Activated CD4-positive, alpha-beta T cell treated with anti-CD3 and anti-CD28 coated beads, Interleukin-2, amount 50 U/mL, for 4 hours (primary cell): ENCODE measurements at places on chromosomes 6 and 20.

DNA sequence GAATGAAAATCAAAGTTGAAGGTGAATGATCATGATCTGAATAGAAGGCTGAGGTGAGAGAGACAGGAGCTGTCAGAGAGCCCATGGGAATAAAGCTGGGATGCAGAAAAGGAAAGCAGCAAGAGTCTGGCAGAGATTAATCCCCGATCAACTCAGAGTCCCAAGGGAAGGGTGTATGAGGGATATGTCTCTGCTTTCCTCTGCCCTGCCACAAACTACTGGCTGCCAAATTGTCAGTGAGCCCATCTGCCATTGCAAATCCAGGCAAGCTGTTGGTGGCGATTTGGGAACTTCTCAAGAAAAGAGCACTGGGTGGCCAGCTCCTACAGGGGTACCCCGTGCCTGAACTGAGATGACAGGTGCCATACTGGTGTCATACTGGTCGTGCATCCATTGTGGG lies 705.5 kb upstream of the MAN1A1 start:
- no peak for DNase-seq

- no peak for DNase-seq
These were observed 355.1 kb upstream of the ADGRB3 start for GRCh38 chr6:68279793-68280557.

GRCh38 chr6:55826941-55827340 lies 48.4 kb downstream of the BMP5 start:
- no peak for DNase-seq

DNA sequence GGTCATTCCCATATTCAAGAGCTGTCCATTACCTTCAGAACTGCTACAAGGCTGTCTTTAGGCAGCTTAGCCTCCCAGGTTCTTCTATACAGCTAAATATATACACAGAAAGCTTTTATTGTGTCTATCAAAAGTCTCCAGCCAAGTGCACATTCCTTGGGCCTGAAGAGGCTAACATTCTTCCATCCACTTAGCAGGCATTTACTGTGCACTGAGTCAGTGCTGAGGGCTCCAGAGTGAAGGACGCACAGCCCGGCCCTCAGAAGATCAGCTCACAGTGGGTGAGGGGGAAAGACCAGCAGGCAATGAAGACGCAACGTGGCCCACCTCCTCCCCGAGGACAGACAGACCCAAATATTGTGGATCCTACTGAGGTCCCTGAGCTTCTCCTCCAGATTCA lies 569.9 kb downstream of the CDH26 start:
- DNase-seq = no peak

- DNase-seq = no peak
These were observed 5.1 kb downstream of the PRRT1 start for GRCh38 chr6:32146687-32147086.

- DNase-seq = no peak
These were observed 524.3 kb downstream of the PRKN start for GRCh38 chr6:162203287-162203686.

DNA sequence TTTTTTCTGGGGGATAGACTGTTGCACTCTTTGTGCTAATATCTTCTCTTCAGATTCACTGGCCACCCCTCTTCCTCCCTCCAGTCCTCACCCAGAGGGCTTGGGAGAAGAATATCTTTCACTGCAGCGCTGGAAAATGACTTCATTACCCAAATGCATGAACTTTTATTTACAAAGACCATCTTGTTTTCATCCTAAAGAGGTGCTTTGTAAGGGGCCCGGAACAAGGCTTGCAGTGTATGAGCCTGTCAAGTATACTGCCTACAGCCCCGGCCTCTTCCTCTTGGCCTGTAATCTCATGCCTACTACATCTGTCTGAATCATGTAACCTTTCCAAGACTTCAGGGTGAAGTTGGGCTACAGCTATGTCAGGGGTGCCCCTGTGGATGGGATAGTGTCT lies 554 bp upstream of the LAMA4 start:
- DNase-seq = no peak

DNA sequence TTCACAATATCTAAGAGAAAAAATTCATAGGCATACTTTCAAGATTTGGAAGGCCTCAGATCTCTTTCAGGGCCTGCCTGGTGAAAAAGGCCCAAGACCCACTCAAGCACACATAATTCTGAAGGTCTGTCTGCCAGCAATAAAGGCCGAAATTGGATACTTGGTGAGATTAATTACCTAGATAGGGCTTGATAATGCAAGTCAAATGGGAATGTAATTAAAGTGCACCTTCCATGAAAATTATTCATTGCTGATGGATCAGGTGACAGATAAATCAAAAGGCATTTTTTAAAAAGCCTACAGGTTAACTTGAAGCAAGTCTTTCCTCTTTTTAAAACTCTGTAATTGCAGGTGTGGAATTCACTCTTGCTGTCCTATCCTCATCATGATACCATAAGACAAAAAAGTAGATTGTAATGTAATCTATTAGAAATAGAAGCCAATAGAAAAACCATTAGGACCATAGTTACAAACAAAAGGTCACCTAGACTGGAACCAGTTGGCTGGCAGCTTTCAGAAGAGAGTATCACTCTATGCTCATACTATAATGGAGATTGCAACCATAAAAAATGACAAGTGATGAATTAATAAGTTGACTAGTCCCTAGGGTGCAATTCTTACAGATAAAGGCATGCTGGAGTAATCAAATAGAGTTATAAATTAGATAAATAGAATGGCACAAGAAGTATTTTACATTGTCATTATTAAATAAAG lies 77.3 kb downstream of the EPHA7 start:
- no peak for DNase-seq

DNA sequence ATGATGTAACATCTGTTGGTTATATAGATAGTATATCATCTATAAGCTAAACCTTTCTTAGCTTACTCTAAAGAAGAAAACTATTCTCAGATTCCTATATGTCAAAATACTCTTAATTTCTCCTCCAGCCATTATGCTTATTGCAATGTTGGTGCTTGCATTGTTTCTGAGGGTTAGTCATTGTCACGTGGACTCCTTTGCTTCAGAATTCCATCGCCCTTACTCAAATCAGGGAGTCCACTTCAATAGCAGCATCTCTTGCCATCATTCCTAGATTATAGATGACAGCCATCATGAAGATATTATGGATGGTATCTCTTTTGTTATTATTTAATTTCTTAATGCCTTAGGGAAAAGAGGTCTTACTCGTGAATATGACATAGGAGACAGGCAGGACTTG lies 776.1 kb downstream of the TENT5A start:
- no peak for DNase-seq

GRCh38 chr20:41428285-41428684 lies 61.7 kb upstream of the EMILIN3 start:
- DNase-seq = no peak

DNA sequence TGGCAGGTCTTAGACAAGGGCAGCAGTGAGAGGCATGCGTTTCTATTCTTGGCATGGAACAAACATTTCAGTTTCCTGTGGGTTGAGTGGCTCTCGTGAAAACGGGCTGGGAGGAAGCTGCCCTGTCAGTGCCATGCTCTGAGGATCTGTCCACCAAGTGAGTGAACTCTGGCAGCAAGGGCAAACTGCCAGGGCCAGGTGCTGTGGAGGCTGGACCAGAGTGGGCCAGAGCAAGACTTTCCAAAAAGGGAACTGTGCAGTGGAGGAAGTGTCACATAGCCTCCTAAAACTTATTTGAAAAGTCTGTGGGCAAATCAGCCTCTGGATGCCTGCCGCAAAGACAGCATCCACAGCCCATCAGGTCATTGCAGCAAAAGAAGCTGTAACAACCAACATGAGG lies 44.2 kb upstream of the TAB2 start:
- DNase-seq = no peak

GRCh38 chr20:51389543-51390264 lies 152.8 kb downstream of the NFATC2 start:
- no peak for DNase-seq

DNA sequence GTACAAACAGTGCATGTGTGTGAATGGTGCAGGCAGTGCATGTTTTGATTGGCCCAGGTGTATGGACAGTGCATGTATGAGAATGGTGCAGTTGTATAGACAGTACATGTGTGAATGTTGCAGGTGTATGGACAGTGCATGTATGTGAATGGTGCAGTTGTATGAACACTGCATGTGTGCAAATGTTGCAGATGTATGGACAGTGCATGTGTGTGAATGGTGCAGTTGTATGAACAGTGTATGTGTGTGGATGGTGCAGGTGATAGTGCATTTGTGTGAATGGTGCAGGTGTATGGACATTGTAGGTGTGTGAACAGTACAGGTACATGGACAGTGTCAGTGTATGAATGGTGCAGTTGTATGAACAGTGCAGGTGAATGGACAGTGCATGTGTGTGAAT lies 4.0 kb upstream of the KLHL31 start:
- no peak for DNase-seq

DNA sequence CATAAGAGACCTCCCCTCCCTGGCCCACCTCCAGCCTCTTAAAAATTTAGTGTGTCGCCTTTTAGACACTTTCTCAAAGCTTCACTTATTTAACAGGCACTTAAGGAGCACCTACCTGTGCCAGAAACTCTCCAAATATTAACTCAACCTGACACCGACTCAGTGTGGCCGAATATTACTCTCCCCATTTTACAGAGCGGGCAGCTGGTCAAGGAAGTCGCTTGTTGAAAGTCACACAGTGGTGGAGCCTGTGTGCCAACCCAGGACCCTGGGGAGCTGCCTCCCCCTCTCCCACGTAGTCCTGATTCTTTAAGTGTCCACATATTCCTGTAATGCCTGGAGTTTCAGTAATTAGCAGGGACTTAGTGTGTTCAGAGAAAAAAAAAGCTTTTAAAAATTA lies 1.0 kb upstream of the PMEPA1 start:
- no peak for DNase-seq

DNA sequence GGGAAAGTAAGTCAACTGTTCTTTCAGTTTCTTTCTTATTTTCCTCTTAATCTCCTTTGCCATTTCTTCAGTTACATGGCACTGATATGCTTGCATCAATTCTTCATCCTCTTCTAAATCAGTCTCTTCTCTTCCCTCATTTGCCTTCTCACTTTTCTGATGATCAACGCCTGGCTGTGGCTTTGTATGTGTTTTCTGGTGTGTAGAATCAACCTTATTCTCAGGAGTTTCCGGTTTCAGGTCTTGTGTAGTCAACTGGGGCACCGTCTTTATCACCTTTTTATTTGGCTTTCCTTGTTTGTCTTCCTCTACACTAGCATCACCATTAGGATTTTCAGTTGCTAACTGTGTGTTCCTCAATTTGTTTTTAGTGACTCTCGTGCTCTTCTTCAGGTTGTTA lies 31.6 kb downstream of the AHI1 start:
- no peak for DNase-seq

DNA sequence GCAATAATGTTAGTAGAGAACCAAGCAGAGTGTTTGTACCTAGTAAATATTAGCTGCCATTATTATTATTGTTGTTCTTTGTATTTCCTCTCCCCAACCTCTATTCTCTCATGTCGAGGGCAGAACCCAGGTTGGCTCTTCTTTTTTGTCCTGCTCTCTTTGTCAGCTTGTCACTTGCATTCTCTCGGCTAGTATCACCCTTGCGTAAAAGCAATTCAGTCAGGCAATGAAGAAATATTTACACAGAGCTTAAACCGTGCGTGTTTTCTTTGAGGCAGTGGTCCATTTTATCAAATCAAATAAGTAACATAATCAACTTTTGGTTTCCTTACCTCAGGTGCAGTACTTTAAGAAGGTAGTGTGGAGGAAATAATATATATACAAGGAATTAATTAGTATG lies 83.9 kb downstream of the TULP4 start:
- DNase-seq = no peak

- no peak for DNase-seq
These were observed 5.2 kb downstream of the NAPB start for GRCh38 chr20:23415959-23416583.

DNA sequence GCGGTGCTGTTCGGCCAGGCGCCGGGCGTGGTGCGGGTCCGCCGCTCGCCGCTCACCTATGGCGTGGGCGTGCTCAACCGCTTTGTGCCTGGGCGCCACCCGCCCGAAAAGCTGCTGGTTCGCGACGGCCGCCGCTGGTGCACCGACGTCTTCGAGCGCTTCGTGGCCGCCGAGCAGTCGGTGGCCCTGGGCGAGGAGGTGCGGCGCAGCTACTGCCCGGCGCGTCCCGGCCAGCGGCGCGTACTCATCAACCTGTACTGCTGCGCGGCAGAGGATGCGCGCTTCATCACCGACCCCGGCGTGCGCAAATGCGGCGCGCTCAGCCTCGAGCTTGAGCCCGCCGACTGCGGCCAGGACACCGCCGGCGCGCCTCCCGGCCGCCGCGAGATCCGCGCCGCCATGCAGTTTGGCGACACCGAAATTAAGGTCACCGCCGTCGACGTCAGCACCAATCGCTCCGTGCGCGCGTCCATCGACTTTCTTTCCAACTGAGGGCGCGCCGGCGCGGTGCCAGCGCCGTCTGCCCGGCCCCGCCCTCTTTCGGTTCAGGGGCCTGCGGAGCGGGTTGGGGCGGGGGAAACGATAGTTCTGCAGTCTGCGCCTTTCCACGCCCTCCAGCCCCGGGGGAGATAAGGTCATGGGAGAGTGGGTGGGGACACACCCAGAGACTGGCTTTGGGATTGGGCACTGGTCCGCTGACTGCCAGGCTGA lies 15.7 kb downstream of the ADISSP start:
- peak; percentile 54 for DNase-seq

GRCh38 chr6:32937230-32937633 lies 3.6 kb downstream of the HLA-DMB start:
- DNase-seq = no peak

- no peak for DNase-seq
These were observed 117.8 kb upstream of the KCNG1 start for GRCh38 chr20:51140671-51141070.

DNA sequence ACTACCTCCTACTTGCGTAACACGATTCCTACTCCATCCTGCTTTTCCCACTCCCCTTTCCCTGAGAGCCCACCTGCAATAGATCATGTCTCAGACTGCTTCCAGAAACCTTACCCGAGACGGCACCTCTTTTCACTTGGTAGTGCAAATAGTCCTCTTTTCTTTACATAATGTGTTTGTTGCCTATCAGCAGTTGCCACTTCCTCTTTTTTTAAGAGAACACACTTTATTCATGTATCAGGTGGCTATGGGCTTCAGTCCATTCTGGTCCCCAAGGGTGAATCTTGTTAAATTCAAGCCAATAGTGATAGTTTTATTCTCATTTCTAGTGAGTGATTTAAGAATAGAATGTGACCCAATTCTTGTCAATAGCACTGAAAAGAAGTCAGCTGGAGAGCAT lies 57.7 kb upstream of the FERMT1 start:
- DNase-seq = no peak

DNA sequence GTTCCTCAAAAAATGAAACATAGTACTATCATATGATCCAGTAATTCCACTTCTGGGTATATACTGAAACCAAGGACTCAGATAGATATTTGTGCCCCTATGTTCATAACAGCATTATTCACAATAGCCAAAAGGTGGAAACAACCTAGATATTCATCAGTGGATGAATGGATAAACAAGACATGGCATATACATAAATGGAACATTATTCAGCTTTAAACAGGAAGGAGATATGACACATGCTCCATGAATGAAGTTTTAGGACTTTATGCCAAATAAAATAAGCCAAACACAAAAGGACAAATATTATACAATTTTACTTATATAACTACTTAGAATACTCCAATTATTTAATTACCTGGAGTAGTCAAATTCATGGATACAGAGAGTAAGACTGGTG lies 16.4 kb downstream of the PLCB1 start:
- no peak for DNase-seq

GRCh38 chr20:24825591-24825990 lies 123.5 kb upstream of the CST7 start:
- DNase-seq = no peak

GRCh38 chr6:110484321-110484720 lies 7.9 kb upstream of the SLC22A16 start:
- DNase-seq = no peak

GRCh38 chr6:16804546-16805242 lies 43.4 kb upstream of the ATXN1 start:
- DNase-seq = no peak
